Left lobe of liver (tissue), 2 donors: ENCODE measurements at places on chromosomes 3 and 15. TPM values are rescaled to one million over a fixed set of nuclear protein-coding genes. Genes with fewer than 3 reads are reported as not detected.

DNA sequence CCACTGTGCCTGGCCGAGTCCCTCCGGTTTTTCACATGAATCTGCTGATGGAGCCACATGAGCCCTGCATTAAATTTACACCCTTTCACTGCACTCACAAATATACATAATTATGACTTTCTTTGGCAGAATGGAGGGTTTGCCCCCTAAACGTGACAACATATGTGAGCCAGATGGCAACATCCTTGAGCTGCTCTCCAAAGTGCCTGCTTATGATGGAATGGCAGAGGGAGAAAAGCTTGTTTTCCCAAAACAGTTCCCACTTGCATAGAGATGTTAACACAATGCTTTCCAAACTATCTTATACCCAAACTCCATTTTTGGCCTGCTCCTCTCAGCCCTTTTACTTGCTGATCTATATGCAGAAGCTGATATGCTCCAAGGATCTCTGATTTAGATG, 54.9 kb downstream of the ABCC5 start:
- DNase-seq, result no peak

DNA sequence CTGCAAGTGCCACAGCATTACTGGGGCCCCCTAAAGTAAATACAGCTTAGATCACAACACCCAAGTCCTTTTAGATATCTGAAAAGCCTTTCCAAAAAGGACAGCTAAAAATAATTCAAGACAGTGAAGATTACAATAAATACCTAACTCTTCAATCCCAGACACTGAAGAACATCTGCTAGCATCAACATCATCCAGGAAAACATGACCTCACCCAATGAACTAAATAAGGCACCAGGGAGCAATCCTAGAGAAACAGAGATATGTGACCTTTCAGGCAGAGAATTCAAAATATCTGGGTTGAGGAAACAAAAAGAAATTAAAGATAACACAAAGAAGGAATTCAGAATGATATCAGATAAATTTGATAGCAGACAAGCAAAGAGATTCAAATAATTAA, 71.7 kb upstream of the TTC14 start:
- DNase-seq, result no peak

DNA sequence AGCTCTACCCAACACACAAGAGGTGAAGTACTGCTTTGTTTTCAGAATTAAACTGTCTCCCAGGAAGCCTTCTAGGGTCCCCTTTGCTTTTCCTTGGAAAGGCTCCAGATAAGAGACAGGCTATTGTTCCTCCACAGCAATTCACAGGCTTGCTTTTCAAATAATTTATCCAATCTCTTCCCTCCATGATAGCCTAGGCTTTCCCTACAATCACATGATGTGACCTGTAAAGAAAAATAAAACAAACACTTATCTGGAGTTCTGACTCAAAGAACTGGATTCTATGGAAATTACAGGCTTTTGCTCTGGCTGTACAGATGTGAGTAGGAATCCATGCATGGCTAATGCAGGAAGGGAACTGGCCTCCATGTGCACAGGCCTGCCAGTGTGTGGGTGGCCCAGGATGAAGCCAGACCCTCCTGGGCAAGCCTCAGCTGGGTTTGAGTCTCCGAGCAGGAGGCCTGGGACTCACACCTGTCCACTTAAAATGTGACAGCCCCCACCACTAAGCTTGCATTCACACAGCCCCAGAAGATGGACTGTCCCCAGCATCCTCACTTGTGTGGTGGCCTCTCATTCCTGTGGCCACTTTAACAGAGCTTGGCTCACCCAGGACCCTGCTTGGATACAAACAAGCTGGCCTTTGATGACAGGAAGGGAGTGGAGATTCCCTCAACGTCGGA, 75.8 kb upstream of the LEKR1 start:
- DNase-seq, result no peak

GRCh38 chr3:104554425-104554824, 812.3 kb upstream of the ALCAM start:
- DNase-seq, result no peak

Gene GOLGA6L2
- total RNA-seq, result not detected

Gene VPS8
- 16.4 TPM for total RNA-seq

DNA sequence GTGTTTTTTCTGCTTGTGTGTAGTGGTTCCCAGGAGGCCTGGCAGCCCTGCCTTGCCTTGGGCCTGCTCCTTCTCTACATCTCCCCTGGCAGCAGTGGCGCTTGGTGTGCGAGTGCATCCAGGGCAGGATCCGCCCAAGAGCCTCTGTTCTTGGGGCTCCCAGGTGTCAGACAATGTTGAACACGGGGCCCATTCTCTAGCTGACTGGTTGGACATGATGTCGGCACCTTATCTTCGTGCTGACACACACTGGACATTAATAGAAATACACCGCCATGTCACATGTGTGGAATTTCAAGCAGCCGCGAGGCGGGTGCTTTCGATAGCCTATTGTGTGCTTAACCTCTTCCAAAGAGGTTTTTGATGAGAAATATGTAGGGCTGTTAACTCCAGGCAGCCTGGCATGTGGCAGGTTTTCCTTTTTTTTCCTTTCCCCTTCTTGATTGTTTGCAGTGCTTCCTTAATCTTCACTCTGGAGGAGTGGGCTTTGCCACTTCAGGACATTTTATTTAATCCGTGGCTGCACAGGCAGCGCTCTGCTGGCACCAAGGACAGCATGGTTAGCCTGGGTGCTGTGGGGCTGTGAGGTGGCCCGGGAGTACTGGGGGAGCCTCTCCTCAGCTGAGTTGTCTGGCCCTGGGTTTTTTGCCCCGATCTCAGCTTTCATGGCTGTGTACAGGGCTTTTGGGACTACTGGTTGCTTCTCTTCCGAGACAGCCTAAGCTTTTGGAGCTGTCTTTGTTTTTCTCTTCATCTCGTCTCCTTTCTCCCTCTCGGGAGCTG, 42.5 kb downstream of the CHCHD6 start:
- no peak for DNase-seq

Gene GOLGA8S
- total RNA-seq, result 0.35 TPM

GRCh38 chr3:109184726-109185125, 48.2 kb downstream of the C3orf85 start:
- DNase-seq, result no peak

Gene ATP10A
- 0.50 TPM for total RNA-seq

Gene CACNA2D2
- 0.50 TPM for total RNA-seq
